ENCODE measurements at places on chromosomes 7 and 10.

- no peak for DNase-seq
Observed at GRCh38 chr7:142442396-142442795, 184.5 kb upstream of the PRSS58 start.

- DNase-seq, result no peak
Observed at GRCh38 chr10:47259466-47259865, 40.5 kb upstream of the GDF10 start.

GRCh38 chr7:132441935-132442334 lies 134.3 kb downstream of the PLXNA4 start:
- no peak for DNase-seq

DNA sequence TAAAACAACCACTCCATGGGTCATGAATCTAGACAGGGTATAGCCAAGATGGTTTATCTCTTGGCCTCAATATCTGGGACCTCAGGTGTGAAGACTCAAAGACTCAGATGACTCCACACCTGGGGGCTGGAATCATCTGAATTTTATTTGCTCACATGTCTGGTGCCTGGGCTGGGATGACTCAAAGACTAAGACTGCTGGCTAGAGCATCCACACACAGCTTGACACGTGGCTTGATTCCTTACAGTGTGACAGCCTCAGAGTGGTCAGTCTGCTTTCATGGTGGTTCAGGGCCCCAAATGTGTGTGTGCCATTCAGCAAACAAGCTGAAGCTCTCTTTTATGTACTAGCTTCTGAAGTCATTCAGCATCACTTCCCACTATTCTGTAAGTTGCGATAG lies 333.7 kb downstream of the RNLS start:
- peak; percentile 7 for DNase-seq

DNA sequence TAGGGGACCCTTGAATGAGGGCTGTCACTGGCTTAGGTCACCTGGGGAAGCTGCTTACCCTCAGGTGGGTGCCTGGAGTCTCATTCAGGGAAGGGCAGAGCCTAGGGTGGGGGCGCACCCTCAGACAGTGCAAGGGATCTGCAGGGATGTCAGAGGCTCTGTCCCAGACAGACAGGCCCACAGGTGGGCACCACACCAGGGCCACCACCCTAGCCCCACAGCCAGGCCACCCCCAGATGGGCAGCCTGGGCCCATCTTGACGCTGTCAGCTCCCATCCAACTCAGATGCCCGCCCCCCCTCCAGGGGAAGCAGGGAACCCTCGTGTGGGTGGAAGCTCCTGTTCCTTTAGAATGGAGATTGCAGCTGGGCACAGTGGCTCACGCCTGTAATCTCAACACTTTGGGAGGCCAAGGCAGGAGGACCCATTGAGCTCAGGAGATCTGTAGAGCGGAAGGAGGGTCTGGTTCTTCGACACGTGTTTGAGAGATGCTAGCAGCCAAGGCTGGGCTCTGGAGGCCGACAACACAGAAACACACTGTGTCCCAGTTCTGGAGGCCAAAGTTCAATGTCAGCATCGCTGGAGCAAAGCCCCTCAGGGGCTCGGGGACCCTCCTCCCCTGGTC lies 58.5 kb upstream of the DNAJB6 start:
- DNase-seq, result no peak

GRCh38 chr7:121294448-121294992 lies 34.3 kb upstream of the WNT16 start:
- DNase-seq, result no peak

DNA sequence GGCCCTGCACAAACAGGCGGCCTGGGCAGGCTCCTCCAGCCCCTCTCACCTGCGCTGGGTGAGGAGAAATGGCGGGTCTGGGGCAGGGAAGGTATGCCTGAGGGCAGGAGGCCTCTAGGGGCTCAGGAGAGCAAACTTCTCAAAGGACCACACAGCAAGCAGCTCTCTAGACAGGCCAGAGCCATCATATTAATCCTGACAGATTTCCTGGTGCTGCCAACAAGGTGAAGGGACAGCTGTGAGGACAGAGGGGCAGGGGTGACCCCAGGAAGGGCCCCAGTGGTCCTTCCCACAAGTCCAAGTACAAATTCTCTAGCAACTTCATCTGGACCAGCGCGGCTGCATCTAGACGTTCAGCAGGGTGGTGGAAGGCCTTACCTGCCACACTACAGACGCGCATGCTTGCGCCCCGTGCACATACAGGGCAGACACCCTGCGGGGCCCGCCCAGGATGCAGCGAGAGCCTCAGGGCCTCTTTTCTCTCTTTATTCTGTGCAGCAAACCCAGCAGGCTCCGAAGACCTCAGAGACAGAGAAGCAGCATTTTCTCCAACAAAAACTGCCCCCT lies 62.1 kb downstream of the ZRANB1 start:
- no peak for DNase-seq

- peak; percentile 71 for DNase-seq
Observed at GRCh38 chr7:2982831-2983230, 60.8 kb downstream of the CARD11 start.

- DNase-seq, result no peak
Observed at GRCh38 chr10:60171436-60172013, 218.2 kb downstream of the ANK3 start.

- DNase-seq, result no peak
Observed at GRCh38 chr7:81638198-81638597, 131.6 kb downstream of the HGF start.

GRCh38 chr10:119507115-119507514 lies 35.4 kb downstream of the RGS10 start:
- DNase-seq, result no peak

- no peak for DNase-seq
Observed at GRCh38 chr10:71253981-71254818, 41.8 kb downstream of the UNC5B start.

DNA sequence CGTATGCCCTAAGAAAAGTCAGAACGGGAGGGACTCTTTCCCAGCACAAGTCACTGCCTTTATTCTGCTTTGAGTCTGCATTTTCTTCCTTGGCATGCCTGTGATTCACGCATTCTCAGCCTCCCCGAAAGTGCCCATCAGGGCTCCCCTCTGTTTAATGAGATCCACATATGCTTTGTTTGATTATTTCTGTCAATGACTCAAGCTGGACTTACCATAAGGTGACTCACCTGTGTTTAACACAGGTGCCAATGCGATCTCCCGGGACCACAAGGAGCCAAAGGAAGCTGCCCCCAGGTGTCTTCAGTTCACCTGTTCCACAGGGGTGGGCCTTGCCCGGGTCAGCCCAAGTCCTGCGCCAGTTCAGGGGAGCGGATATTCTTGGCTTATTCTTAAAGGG lies 386.0 kb upstream of the SHH start:
- DNase-seq, result no peak

GRCh38 chr10:93707623-93708022 lies 5.2 kb upstream of the FRA10AC1 start:
- peak; percentile 28 for DNase-seq

GRCh38 chr10:12194752-12195271 lies 879 bp downstream of the NUDT5 start:
- DNase-seq, result peak; percentile 52

GRCh38 chr7:158865462-158865922 lies 9.1 kb downstream of the DYNC2I1 start:
- no peak for DNase-seq

- DNase-seq, result no peak
Observed at GRCh38 chr7:73801577-73801976, 29.2 kb upstream of the CLDN4 start.

GRCh38 chr7:25968205-25968993 lies 183.6 kb upstream of the NFE2L3 start:
- peak; percentile 94 for DNase-seq

DNA sequence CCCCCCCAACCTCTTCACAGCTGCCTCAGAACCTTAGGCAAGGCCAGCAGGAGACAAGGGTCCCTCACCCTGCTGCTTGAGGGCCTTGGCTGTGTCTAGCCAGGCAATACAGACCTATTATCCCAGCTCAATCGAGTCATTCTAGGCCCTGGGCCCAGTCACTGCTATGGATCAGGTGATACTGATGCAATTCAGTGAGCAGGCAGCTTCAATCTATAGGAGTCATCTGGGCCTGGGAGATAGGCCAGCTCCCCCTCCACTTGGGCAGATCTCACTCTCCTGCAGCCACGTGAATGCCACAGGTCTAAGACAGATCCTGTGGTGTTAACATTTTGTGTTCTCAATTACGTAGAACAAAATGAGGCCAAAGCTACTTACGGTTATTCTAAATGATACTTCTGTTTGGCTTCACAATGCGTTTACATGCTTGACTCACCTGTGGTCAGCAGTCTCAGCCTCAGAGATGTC lies 68.0 kb upstream of the LRRC4 start:
- DNase-seq, result no peak

DNA sequence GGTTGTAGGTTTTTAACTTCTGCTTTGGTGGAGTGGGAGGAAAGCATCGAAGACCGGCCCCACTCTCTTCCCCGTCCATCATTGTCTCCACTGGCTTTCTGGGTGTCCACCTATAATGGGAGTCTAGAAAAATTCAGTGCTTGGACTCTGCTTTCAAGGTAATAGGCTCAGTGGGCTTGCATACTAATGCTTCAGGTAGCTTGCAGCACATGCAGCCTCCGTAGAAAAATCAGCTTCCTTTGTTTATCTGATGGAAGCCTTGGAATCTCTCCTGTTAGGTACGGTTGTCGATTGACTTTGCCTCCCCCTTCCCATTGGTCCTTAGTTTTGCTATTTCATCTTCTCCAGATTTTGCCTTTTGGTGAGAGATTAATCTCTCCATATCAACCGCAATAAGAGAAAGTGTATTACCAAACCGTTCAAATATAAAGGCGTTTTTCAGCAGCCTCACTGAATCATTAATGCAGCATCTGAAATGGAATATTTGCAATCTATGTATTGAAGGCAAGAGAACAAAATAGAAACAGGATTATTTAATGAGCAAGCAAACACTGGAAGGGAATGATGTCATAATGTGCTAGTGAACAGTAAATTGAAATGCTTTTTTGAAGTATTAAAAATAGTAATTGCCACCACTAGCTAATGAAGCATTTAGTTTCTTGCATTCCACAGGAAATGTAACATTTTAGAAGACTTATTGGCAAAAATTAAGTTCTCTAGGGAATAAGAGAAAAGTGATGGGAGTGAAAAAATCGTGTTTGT lies 944 bp downstream of the AVL9 start:
- no peak for DNase-seq

- no peak for DNase-seq
Observed at GRCh38 chr10:117927332-117927731, 119.4 kb downstream of the RAB11FIP2 start.

DNA sequence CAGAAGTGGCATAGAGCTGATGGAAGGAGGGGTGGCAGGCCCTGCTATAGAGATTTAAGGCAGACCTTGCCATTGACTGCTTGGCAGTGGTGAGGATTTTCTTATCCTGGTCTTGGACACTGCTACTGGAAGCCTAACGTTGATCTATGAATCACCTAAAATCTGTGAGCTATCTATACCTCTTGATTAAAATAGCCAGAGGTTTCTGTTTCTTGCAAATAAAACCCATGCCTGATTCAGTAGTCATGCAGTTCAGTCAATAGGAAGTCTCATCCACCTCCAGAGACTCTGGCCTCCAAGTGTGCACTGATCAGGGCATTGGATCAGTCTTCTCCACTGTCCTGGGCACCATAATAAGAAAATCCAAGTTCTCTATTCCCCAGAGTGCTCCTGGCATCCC lies 286.5 kb downstream of the PTEN start:
- no peak for DNase-seq

DNA sequence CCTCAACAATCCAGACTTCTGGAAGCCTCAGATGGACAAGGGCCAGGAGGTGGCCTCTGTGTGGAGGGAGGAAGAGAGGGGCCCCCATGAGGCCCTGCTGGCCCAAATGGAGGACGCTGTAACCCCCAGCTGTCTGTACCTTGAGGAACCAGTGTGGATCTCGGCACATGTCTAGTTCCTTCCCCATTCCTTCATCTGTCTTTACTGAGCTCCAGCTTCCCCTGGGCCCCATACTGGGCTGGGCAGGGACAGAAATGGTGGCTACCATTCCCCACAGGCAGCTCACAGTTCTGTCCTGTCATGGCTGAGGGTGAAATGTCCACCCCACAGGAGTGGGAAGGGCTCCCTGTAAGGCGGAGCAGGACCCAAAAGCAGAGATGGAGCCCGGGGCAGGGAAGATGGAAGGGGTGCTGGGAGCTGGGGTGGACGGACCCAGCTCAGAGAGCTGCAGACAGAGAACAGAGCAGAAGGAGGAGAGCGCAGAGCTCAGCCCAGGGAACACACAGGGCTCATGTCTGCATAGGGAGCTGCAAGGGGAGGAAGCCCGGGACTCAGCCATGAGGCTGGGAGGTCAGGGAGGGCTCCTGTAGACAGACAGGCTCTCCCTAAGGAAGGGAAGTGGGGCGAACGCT lies 22.8 kb downstream of the ANTXRL start:
- no peak for DNase-seq

DNA sequence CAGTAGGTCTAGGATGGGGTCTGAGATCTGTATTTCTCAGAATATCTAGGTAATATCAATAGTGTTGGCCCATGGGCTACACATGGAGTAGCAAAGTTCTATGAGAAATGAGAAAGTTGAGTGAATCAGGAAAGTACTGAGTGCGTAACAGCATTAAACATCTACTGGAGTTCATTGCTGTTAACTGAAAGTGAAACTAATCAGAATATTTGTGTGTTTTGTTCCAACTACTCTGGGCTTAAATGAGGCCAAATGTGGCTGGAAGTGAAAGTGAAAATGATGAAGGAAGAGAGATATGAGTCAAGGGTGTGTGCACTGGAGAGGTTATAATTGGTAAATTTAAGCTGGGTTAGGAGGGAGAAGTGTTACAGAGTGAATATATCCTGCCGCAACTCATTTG lies 46.5 kb downstream of the TMEM106B start:
- DNase-seq, result peak; percentile 87

DNA sequence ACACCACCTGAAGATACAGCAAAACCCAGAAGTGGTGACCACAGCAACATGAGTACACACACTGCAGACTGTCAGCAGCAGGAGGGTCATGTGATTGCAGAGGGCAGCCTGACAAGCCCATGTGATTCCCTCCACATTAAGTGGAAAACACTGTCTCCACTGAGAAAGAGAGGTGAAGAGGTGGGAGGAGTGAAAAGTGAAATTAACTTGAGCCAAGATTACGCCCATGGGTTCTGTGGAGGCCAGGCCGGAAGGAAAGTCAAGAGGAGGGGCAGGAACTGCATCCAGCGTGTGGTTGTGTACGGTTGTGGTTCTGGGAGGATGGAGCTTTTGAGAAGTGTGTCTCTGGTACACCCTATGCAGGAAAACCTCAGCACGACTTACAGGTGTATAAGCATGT lies 138.5 kb downstream of the PLXNA4 start:
- peak; percentile 31 for DNase-seq

DNA sequence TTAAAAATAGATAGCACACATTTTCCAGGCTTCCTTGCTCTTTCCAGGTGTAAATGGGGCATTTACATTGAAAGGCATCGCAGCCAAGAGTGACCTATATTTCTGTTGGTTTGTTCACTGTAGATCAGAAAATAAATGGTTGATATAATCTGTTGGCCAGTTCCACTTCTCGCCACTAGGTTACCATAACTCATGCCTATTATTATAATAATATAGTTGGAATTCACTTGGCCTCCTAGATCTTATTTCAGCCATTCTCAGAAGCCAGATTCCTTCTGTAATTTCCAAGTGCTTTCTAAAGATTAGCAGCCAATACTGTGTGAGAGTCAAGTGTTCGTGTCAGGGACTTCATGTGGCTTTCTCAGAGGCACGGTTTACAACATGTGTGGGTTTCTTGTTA lies 179.5 kb downstream of the DNAH11 start:
- DNase-seq, result no peak

GRCh38 chr10:15351099-15351820 lies 19.8 kb downstream of the FAM171A1 start:
- DNase-seq, result no peak

- no peak for DNase-seq
Observed at GRCh38 chr7:94908323-94909178, 1.2 kb downstream of the PPP1R9A start.

Measured in activated CD4-positive, alpha-beta T cell treated with anti-CD3 and anti-CD28 coated beads, Interleukin-2, Interleukin-6, amounts not matched to agents 100 ng/mL and 50 ng/mL, durations not matched to agents 16 hours and 8 hours (primary cell).